ENCODE measurements at places on chromosomes 13 and 19.

DNA sequence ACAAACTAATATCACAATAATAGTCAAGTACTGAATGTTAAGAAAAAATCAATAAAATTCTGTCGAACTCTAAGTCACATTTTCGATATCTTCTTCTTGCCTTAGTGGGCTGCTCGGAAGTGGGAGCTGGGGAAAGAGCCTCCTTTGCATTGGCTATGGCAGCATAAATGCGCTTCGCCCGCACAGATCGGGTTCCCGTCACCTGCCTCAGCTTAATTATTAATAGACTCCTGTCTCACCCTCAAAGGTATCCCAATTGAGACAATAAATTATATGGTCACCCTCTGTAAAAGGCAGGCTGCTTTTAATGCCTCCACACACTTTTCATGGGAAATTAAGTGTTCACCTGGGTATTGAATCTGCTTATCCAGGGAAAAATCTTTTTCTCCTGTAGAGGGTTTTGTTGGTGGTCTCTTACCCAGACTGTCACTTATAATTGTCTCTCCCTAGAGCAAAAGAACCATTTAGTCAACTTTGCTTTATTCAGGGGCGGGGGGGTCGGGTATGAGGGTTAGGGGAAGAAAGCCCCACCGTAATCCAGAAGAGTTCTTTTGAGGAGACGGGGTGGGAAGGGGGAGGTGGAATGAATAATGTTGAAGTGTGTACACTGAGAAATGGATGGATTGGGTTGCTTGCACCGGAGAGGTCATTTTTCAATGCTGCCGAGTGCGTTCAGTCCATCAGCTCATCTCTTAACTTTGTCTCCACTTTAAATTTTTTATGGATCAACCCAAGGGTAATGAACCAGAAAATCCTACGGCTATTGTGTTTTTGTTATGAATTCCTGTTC lies 682.6 kb upstream of the SGCG start:
- no peak for DNase-seq

GRCh38 chr19:29815231-29815630 lies 3.4 kb downstream of the CCNE1 start:
- no peak for DNase-seq

DNA sequence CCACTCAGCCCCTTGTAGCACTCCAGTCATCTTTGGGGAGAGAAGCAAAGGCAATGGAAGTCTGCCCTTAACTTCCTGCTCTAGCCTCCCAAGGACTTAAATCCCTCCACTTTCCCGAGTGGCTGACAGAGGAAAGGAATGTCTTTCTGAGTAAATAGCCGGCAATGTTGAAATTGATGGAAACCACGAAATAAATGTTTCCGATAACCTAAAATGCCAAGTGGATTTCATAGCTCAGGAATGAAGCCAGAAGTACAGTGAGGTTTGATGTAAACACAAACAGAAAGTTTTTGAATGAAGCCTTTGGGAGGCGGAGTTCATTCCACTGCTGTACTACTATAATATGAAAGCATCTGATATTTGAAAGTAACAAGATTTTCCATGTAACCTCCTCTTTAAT lies 14.0 kb upstream of the TBC1D4 start:
- no peak for DNase-seq

GRCh38 chr13:28935104-28935503 lies 115.0 kb downstream of the MTUS2 start:
- DNase-seq: no peak

- DNase-seq: no peak
Observed at GRCh38 chr13:72622546-72622945, 104.9 kb downstream of the MZT1 start.

GRCh38 chr19:39017026-39017425 lies 15.3 kb downstream of the FBXO27 start:
- no peak for DNase-seq

- DNase-seq: no peak
Observed at GRCh38 chr19:1394252-1395193, 6.8 kb downstream of the GAMT start.

DNA sequence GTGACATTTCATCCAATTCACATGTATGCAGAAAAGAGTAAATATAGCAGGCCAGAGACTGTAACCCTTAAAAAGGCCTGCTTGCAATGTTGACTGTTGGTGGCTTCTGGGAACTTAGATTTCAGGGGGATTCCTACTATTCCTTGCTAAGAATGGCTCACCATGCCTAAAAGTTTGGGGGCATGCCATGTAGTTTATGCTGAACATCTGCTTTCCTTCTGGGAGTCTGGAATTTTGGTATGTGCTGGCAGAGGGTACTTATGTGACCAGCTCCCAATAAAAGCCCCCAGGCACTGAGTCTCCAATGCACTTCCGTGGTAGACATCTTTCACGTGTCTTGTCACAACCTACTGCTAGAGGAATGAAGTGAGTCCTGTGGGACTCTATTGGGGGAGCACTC lies 88.4 kb upstream of the PCDH8 start:
- no peak for DNase-seq

DNA sequence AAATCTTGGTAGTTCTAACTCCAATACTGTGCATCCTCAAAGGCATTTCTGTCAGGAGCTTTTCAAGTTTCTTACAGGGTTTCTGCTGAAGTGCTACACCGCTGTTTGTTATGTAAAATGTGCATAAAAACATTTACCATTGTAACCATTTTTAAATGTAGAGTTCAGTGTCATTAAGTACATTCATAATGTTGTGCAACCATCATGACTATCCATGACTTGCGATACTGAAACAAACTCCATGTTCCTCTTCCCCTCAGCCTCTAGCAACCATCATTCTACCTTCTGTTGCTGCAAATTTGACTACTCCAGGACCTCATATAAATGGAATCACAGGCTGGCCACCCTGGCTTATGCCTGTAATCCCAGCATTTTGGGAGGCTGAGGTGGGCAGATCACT lies 14.4 kb upstream of the SLC25A42 start:
- DNase-seq: no peak

DNA sequence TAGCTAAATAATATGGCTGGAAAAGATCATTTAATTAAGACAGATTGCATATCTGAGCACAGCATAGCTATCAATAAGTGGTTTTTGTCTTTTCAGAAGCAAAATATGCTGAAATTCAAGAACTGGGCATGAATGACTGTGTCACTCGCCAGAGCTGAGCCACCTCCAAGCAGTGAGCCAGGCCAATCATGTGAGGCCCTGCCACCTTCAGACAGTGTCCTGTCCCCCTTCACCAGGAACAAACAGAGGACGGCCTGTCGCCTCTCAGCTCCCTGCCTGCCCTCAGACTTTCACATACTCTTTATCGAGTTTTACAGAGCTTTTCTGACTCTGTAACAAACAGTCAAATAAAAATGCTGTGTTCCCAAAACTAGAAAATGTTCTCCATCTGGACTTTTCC lies 171.0 kb upstream of the TSC22D1 start:
- no peak for DNase-seq

- DNase-seq: peak; percentile 95
Observed at GRCh38 chr13:32031025-32031814, at the start of gene FRY. Gene FRY (plus strand): TSS chr13:32031774. CDS start chr13:32031796, 22 bp downstream.

DNA sequence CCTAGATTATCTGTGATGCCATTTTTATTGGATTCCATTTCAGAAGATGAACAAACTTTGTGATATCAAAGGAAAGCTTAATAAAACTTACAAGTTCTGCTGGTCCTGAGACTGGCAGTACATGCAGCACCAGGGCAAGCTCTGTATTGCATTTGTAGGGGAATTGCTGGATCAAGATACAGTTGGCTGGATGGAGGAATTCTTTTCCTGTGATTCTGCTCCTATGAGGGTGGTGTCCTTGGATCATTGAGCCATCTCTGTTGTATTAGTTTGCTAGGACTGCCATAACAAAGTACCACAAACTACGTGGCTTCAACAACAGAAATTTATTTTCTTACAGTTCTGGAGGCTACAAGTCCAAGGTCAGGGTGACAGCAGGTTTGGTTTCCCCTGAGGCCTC lies 33.9 kb upstream of the CSNK1A1L start:
- DNase-seq: no peak

DNA sequence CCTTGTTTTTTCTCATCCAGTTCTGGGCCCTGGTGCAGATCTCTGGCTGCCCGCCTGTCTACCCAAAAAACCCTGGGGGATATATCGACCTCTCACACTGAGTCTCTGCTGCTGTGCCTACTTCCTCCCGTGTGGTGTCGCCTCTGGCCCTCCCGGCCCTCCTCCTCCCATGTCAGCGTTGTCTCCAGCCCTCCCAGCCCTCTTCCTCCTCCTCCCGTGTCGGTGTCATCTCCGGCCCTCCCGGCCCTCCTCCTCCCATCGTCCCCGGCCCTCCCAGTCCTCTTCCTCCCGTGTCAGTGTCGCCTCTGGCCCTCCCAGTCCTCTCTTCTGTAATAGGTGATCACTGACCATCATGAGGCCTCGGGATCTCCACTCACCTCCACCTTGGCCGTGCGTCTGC lies 81.8 kb downstream of the GPR12 start:
- no peak for DNase-seq

GRCh38 chr13:51000061-51000460 lies 90.5 kb downstream of the RNASEH2B start:
- no peak for DNase-seq

DNA sequence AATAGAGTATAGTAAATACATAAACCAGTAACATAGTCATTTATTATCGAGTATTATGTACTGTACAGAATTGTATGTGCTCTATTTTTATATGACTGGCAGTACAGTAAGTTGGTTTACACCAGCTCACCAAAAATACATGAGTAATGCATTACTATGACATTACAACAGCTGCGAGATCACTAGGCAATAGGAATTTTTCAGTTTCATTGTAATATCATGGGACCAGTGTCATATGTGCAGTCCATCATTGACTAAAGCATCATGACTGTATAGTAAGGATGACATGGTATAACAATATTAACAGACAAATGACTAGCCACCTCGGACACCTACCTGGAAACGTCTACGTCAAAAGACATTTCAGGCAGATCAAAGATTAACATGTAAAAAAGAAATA lies 33.6 kb downstream of the ATP7B start:
- DNase-seq: no peak

GRCh38 chr19:34481861-34482379 lies 362 bp downstream of the WTIP start:
- DNase-seq: peak; percentile 76

GRCh38 chr19:17319473-17320238 lies 10.3 kb downstream of the DDA1 start:
- DNase-seq: no peak

GRCh38 chr19:16397791-16398529 lies 73.3 kb downstream of the KLF2 start:
- DNase-seq: no peak

DNA sequence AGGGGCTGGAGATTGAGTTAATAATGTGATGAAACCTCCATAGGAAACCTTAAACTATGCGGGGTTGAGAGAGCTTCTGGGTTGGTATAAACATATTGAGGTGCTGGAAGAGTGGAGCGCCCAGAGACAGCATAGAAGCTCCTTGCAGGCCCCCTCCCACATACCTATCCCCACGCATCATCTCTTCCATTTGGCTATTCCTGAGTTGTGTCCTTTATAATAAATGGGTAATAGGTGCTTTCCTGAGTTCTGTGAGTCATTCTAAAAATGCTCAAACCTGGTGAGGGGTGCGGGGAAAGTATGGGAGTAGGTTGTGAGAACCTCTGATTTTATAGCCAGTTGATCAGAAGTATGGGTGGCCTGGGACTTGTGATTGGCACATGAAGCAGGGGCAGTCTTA lies 14.6 kb downstream of the CCDC122 start:
- DNase-seq: no peak
